Natural killer cell (primary cell): ENCODE measurements at places on chromosomes 5 and 9. TPM values are rescaled to one million over a fixed set of nuclear protein-coding genes. Genes with fewer than 3 reads are reported as not detected.
A peak's percentile ranks its signal among the peaks of the same experiment; 100 is the strongest.

NOXA1 gene
- total RNA-seq = 7.7 TPM

SPINK7 gene
- not detected for total RNA-seq

GRCh38 chr9:91117959-91118703, 243.6 kb downstream of the AUH start:
- peaks cover 13% of the 10 kb centered on the region for H3K4me1 ChIP-seq
- H3K36me3 ChIP-seq = no peaks in the 10 kb centered on the region
- H3K27ac ChIP-seq = no peak overlapping the region
- H3K4me3 ChIP-seq = peak overlapping the region; percentile 16
- no peaks in the 10 kb centered on the region for H3K27me3 ChIP-seq
- DNase-seq = no peak

DNA sequence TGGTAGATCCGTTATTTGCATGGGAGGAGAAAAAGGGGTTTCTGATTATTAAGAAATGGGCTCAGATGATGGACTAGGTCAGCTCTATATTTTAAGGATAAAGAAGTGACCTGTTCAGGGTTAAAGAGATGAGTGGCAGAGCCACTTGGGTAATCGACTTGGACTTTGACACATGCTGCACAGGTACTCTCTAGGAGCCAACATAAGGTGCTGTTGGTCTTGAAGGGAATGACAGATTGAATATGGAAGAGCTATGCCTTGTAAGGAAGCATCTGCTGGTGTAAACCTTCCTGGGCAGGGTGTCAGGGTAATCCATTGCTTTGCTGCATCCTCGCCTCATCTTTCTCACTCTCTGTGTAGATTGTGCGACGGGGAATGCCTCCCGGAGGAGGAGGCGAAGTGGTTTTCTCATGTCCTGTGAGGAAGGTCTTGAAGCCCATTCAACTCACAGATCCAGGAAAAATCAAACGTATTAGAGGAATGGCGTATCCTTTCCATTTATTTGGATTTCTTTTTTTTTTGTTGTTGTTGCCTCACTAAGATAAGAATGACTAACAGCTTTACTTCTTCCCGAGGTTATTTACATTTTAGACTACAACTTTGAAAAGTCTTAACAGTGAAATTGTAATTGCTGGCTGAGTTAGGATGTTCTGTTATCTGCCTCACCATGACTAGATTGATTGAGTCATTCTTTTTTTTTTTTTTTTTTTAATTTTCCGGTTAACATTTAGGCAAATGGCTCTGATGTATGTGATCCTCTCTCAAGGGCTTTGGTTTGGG, 41.2 kb downstream of the RCL1 start:
- no peaks in the 10 kb centered on the region for H3K4me1 ChIP-seq
- H3K27ac ChIP-seq = no peak overlapping the region
- H3K27me3 ChIP-seq = no peaks in the 10 kb centered on the region
- H3K4me3 ChIP-seq = no peak overlapping the region

GRCh38 chr5:140372971-140373487, 13.0 kb downstream of the SLC4A9 start:
- no peaks in the 10 kb centered on the region for H3K27me3 ChIP-seq
- peaks cover 5% of the 10 kb centered on the region for H3K4me1 ChIP-seq
- H3K36me3 ChIP-seq = no peaks in the 10 kb centered on the region
- DNase-seq = peak; percentile 68

DNA sequence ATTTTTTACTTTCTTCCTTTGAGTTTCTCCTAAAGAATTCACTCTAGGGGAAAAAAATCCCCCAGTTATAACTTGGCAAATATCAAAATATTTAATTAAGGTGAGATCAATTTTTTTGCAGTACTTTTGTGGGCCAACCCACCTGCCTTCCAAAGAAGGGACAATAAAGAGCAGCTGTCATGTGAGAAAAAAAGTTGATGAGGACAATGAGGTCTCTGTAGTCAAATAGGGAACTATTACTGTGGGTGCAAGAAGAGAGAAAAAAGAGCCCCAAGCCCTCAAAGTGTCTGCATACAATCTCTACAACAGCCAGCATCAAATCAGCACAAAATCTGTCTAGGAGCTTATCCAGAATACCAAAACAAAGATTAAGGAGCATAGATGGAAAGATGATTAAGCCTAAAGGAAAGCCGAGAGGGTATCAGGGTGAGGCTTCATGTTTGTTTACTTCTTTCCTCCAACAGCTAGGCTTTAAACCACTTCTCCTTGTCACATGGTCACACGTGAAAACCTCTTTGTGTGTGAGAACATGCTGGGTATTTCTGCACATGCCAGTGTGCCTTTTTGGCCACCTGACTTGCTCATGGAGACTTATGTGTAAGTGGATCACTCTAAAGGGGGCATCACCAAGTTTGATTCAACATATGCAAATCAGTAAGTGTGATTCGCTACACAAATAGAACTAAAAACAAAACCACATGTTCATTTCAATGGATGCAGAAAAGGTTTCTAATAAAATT, 19.2 kb upstream of the FYB1 start:
- no peak for DNase-seq
- no peaks in the 10 kb centered on the region for H3K27me3 ChIP-seq
- H3K4me1 ChIP-seq = no peaks in the 10 kb centered on the region

- H3K36me3 ChIP-seq = no peaks in the 10 kb centered on the region
- peak overlapping the region; percentile 64 for H3K4me3 ChIP-seq
- DNase-seq = no peak
- peaks cover 19% of the 10 kb centered on the region for H3K4me1 ChIP-seq
- no peaks in the 10 kb centered on the region for H3K27me3 ChIP-seq
Measured at GRCh38 chr5:55308254-55308836, 556 bp downstream of the MTREX start.

GRCh38 chr5:14206028-14206725, 63.0 kb downstream of the TRIO start:
- DNase-seq = no peak
- no peaks in the 10 kb centered on the region for H3K27me3 ChIP-seq
- peaks cover 30% of the 10 kb centered on the region for H3K4me1 ChIP-seq
- H3K36me3 ChIP-seq = no peaks in the 10 kb centered on the region

- DNase-seq = no peak
- peaks cover 1% of the 10 kb centered on the region for H3K27me3 ChIP-seq
- H3K4me1 ChIP-seq = no peaks in the 10 kb centered on the region
- H3K4me3 ChIP-seq = no peak overlapping the region
- no peak overlapping the region for H3K27ac ChIP-seq
Measured at GRCh38 chr5:139975306-139975705, 67.8 kb downstream of the NRG2 start.
